ENCODE measurements at places on chromosomes 6 and 20.

- no peak for DNase-seq
Observed at GRCh38 chr6:42958125-42958524, 2.4 kb upstream of the GNMT start.

- DNase-seq, result no peak
Observed at GRCh38 chr6:131244942-131245341, 109.7 kb downstream of the AKAP7 start.

DNA sequence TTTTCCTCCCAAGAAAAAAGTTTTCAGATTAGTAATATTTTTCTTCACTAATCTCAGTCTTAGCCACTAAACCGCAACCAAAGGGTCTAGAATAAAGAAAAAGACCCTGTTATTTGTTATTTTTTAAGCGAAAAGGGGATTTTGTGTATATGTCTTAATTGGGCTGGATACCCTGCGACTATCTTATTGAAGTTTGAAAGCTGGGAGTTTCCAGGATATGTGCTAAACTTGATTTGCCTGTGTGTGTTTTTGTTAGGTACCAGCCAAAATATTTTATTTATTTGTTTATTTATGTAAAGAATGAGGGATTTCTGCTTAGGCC lies 52.4 kb downstream of the TNFAIP3 start:
- no peak for DNase-seq

DNA sequence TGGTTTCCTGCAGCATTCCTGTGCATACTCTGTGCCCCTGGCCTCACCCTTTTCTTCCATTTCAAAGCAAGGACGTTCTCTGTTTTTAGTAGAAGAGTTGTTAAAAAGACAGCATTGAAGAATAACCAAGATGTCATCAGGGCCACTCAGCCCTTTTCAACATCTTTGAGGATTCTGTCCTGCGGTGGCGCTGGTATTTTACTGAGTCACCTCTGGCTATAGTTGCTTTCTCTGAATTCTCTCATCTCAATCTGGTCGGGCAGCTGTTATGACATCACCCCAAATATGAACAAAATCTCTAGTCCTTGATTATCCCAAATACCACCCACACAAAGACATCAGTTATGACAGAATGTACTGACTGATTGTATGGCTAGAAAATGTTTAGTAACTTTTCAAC lies 204.2 kb downstream of the GRIK2 start:
- DNase-seq, result no peak

- no peak for DNase-seq
Observed at GRCh38 chr20:43558412-43559146, at the start of gene SGK2. Gene SGK2, plus strand, starts transcription at chr20:43559027. Its CDS starts 7,469 bp downstream, at chr20:43566496.

- no peak for DNase-seq
Observed at GRCh38 chr6:7999201-7999600, 65.0 kb downstream of the BLOC1S5 start.

- DNase-seq, result no peak
Observed at GRCh38 chr6:29553268-29554057, 6.1 kb downstream of the UBD start.

DNA sequence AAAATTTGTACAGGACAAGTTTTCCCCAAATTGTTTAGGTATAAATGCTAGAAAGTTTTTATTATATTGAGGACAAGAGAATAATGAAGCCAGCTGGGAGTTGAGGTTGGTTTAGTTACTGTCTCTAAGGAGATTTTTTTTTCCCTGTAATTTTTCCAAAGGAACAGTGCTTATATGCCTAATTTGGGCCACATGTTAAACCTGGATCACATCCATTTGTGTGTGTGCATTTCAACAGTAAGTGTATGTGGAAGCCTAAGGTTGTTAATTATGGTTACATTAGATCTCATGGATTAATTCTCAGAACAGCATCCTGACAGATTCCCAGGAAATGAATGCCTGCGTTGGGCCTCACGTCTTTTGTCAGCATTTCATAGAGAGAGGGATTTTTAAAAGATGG lies 4.5 kb downstream of the IGF2R start:
- DNase-seq, result no peak

- no peak for DNase-seq
Observed at GRCh38 chr20:45874576-45874975, 6.5 kb upstream of the ZSWIM1 start.

DNA sequence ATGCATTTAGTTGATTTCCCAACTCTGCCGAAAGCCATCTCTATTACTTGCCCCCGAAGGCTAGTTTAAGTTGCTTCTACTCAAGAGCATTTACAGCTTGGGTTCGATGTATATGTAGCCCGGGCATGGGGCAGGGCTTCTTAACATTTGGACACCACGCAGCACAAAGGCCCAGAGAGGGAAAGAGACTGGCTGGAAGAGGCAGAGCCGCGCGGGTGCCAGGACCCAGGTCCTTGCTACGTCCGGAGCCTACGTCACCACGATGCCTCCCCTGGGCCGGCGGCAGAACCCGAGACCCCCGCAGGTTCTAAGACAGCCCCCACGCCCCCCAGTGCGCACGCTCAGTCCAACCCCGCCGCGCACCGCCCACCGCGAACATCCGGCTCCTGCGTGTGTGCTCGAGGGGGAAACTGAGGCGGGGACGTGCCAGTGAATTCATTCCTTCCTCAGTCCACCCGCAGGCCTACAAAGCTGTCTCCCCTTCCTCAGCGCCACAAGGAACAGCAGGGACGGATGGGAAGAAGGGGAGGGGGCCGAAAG lies 367 bp upstream of the PCIF1 start:
- no peak for DNase-seq

- no peak for DNase-seq
Observed at GRCh38 chr6:148516617-148517016, 174.0 kb downstream of the SASH1 start.

DNA sequence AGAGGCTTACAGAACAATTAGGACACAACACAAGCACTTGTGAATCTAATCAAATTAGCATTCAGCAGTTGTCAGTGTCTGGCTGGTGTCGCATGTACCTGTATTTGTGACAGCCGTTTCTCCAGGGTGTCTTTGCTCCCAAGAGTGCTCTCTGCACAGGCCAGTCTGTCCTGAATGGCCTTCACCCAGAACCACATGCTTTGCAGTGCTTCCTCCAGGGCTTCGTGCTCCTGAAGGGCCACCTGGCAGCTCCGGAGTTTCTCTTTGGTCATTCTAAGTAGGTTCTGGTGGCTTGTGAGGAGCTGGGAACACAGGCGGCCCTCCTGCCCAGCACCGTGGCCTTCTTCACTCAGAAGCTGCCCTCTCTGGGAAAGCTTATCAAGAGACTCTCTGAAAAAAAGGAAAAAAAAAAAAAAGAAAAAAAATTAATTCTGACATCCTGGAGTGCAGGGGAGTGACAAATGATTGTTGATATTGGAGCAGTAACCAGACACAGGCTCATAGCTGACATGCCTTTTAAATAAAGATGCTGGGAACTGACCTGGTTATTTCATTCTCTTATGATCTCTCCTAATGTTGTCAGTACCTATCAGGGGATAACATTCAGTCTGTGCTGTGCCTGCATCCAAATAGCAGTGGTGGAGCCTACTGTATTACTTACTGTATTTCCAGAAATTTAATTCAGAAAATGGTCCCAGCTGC lies 245.8 kb downstream of the SYNE1 start:
- DNase-seq, result no peak

- DNase-seq, result no peak
Observed at GRCh38 chr6:137155830-137156229, 17.6 kb downstream of the IL22RA2 start.

DNA sequence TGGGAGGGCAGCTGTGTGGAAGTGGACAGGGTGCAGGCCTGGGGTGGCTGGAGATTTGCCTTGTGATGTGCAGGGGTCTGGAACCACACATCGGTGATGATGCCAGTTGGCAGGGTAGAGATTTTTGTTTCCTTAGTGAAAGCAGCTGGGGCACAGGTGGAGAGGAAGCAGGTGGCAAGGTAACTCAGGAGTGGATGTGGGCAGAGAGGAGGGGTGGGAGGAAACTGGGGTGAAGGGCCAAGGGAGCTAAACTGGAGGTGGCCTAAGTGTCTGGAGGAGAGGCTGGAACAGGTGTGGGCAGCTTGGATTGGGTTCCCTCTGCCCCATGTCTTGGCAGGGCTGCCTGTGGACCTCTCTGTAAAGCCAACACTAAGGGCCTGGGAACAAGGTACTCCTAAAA lies 4.7 kb upstream of the SCUBE3 start:
- no peak for DNase-seq

GRCh38 chr6:39309942-39310531 lies 4.2 kb downstream of the KCNK17 start:
- DNase-seq, result peak; percentile 98

- DNase-seq, result no peak
Observed at GRCh38 chr6:42021847-42022754, 28.2 kb upstream of the TAF8 start.

GRCh38 chr20:47235853-47236638 lies 120.5 kb downstream of the ZMYND8 start:
- DNase-seq, result no peak

DNA sequence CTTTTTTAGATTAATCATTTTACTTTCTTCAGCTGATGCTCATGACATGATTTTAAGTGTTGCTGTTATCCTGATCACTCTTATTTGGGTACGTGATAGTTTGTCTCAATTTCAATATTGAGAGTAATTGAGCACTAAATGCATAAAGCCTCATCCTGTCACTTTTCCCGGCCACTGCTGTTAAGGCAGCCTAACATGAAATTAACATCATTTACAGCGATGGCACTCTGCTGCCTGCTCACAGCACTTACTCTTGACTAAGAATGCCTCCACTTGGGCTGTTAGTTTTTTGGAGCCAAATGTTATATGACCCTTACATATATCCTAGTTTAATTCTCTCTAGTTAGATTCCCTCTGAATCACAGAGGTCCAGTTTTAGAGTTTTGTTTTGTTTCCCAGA lies 107.3 kb downstream of the SLX4IP start:
- no peak for DNase-seq

DNA sequence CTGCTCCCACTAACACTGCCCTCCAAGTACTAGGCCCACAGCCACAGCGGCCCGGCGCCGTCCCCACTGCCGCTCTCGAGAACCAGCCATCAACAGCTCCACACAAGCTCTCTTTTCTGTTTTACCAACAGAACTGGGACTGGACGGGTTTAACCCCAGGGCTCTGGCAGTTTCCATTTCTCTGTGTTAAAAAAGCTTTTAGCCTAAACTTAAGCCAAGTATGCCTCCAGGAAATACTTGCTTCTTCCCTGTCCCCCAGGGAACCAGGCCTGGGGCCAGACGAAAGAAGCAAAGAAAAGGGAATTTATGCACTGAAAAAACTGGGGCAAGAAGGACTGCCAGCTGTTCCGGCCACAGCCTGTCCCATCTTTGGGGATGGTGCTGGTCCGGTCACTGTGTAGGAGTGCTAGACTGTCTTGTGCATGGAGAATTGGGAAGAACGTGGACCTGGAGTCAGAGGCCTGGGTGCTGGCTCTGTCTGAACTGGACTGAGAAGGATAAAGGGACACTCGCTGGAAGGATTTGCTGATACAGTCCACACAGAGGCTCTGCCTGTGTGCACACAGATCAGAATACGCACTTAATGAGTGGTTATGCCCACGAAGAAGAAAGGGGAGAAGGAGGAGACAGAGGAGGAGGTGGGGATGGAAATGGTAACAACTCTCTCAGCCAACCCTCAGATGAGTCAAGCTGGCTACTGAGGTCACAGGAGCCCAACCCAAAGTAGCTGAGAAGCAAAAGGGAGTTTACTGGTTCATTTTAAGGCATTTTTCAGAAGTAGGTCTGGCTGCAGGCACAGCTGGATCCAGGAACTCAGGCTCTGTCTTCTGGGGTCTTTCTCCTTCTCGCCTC lies 254.4 kb upstream of the PMEPA1 start:
- DNase-seq, result no peak

DNA sequence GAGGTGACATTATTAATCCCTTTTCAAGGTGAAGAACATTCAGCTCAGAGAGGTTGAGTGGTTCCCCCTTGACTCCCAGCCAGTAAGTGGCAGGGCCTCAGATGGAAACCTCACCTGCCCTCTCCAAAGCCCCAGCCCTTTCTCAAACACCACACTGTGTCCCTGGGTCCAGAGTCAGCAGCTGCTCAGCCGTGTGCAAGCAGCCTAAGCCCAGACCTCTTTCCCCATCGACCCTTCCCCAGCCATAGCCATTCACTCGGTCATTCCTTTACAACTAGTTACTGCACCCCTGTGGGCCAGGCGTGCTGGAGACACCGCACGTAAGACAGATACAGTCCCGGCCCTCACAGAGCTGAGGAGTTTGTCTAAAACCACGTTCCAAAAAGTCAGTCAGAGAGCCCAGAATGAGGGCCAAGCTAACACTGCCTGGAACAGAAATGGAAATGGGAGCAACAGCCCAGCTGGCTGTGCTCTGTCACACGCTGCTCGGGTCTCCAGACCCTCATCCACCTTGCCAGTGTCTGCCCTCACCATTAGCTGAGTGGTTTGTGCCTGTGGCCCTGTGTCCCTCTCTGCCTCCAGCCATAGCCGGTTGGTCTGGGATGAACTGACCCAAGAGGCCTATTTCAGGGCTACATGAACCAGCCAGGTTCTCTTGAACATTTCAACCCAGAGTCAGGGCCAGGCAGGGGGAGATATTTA lies 29.6 kb downstream of the ZC3H12D start:
- DNase-seq, result no peak

DNA sequence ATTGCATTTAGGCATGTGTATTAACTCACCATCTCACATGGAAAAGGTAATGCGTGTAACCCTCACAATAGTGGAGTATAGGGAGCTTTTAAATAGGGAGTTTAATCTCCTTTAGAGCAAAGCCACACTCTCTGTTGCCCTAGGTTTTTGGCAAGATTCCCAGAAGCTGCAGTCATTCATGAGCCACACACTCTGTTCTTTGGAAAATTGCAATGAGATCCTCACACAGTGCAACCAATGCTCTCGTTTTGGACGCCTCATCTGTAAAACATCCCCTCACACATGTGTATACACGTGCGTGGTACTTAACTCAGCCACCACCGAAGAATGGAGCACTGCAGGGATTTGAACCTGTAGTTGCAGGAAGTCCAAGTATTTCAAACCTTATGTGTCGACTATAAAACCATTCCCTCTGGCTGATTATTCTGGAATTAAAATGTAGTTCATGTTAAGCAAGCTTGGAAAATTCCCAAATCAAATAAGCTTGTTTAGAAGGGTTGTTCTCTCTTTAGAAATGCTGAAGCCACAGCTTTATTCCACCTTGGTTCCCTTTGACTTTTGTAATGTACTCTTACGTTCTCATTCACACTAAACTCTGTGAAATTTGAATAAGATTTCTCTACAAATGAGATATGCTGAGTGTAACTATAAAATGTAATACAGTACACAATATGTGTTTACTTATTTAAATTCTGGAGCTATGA lies 489.8 kb upstream of the MANEA start:
- no peak for DNase-seq

All from 8988T (cell line).